Heart right ventricle (tissue), 16 donors: ENCODE measurements at places on chromosomes 2 and 18.

GRCh38 chr2:70936979-70937811 lies 1.5 kb downstream of the ATP6V1B1 start:
- no peak for DNase-seq

- DNase-seq: no peak
These were observed 143.7 kb downstream of the NAPG start for GRCh38 chr18:10669441-10670100.

- DNase-seq: no peak
These were observed 105.6 kb downstream of the PRPF40A start for GRCh38 chr2:152611458-152612231.

GRCh38 chr2:181738563-181738962 lies 58.2 kb upstream of the NEUROD1 start:
- no peak for DNase-seq

DNA sequence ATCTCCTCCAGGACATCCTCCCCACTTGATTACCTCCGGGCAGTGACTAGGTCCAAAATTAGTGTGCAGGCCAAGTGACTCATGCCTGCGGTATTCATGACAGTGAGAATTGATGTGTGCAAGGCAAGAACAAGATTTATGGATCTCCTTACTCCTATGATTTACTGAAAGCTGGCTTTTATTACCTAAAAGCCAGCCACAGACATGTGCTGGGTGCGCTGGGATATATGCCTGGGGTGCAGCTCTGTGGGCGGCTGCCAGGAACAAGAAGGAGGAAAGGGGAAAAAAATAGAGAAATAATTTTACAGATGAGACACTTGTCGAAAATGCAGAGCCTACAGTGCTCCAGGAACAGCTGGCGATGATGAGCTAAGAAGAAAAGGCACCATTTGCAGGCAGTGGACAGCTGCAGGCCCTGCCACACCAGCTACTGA lies 359.3 kb downstream of the CMPK2 start:
- no peak for DNase-seq

DNA sequence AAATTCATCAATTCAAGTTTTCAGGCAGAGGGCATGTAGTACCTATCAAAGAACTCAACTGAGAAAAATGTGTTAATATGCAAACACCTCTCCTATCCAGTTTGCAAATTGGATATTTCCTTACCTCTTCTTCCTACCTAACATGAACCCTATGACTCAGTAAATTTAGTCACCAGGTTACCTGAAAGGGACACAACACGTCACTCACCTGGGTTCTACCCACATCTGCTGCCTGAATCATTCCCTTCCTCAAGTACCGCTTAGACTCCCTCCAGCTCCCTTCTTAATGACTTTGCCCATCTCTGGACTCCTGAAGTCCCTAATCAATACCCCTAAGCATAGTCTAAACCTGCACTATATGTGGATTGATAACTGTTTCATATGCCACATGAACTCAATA lies 10.4 kb downstream of the ANKRD44 start:
- DNase-seq: no peak

DNA sequence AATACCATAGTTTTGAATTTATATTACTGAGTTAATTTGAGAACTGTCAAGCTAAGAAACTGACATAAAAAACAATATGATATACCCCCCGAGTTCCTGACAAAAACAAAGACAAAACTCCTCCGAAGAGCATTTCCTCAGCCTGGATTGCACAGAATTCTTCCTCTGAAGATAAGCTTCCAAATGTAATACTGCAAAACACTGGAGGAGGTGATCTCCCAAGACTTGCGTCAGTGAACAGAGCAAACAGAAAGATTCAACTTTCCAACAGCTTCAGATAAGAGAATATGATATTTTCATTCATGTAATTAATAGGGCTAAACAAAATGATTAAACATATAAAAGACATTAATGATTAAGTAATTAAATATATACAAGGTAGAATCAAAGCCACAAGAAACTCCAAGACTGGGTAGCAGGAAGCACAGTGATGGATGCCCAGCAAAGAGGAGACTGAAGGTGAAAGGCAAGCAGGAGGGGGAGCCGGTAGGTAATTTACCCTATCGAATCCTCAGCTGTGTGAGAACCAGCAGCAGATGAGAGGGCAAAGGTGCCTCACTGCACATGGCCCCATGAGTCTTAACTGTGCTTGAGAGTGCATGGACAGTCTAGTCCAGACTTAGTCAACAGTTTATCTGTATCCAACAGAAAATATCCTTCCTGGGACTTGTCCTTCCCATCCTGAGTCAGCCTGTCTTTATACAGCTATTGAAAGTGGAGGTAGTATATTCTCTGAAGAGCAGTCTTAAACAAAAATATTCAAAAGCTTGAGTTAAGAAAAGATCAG lies 18.3 kb upstream of the SERPINB3 start:
- no peak for DNase-seq

DNA sequence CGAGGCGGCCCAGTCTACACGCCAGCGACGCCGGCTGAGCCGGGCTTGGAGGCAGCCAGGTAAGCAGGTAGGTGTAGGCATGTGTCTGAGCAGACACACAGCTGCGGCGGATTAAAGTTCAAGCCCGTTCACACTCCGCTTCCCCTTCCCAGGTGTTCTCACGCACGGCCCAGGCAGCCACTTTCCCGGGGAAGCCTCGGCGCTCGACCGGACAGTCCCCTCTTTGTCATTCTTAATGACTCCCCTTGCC lies 367 bp downstream of the TGFA start:
- DNase-seq: no peak
